ENCODE measurements at places on chromosomes 6 and 20. TPM values are rescaled to one million over a fixed set of nuclear protein-coding genes. Genes with fewer than 3 reads are reported as not detected.

HTR1E gene
- total RNA-seq, result not detected

GRCh38 chr20:61271312-61272231 lies 19.5 kb downstream of the CDH4 start:
- no peaks in the 10 kb centered on the region for H3K36me3 ChIP-seq
- H3K4me1 ChIP-seq, result no peaks in the 10 kb centered on the region
- H3K27me3 ChIP-seq, result no peaks in the 10 kb centered on the region
- no peak for DNase-seq
- no peak overlapping the region for H3K4me3 ChIP-seq

- no peak overlapping the region for H3K4me3 ChIP-seq
- no peak overlapping the region for H3K27ac ChIP-seq
- H3K27me3 ChIP-seq, result no peaks in the 10 kb centered on the region
- no peaks in the 10 kb centered on the region for H3K36me3 ChIP-seq
Observed at GRCh38 chr6:154622618-154623336, 110.4 kb upstream of the SCAF8 start.

TREML2 gene
- total RNA-seq, result not detected

DNA sequence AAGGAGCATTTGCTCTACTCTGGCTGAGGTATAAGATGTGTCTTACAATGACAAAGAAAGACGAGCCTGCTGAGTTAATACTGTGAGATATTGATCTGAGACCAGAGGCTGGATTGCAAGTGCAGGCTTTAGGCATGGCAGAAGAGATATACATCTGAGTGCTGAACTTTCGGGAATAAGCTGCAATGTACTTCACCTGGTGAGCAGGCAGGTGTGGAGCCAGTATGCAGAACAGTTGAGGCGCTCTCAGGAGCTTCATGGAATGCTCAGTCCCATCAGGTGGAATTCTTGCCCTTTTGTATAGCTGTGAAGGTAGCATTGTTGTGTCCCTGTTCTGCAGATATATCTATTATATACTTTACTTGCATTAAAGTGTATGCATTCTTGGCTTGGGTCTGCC lies 179.3 kb upstream of the RIMS1 start:
- no peak for DNase-seq
- H3K27me3 ChIP-seq, result peaks cover 9% of the 10 kb centered on the region
- H3K4me1 ChIP-seq, result no peaks in the 10 kb centered on the region
- H3K4me3 ChIP-seq, result no peak overlapping the region
- H3K27ac ChIP-seq, result no peak overlapping the region
- no peaks in the 10 kb centered on the region for H3K36me3 ChIP-seq

- no peak for DNase-seq
- no peak overlapping the region for H3K27ac ChIP-seq
- peaks cover 11% of the 10 kb centered on the region for H3K27me3 ChIP-seq
- H3K36me3 ChIP-seq, result no peaks in the 10 kb centered on the region
- H3K4me3 ChIP-seq, result no peak overlapping the region
Observed at GRCh38 chr6:40543776-40544175, 43.4 kb downstream of the LRFN2 start.

GRCh38 chr20:401682-402495 lies 6.2 kb upstream of the RBCK1 start:
- no peak overlapping the region for H3K4me3 ChIP-seq
- no peak for DNase-seq
- peaks cover 10% of the 10 kb centered on the region for H3K36me3 ChIP-seq
- H3K27ac ChIP-seq, result peak overlapping the region; percentile 52

DNA sequence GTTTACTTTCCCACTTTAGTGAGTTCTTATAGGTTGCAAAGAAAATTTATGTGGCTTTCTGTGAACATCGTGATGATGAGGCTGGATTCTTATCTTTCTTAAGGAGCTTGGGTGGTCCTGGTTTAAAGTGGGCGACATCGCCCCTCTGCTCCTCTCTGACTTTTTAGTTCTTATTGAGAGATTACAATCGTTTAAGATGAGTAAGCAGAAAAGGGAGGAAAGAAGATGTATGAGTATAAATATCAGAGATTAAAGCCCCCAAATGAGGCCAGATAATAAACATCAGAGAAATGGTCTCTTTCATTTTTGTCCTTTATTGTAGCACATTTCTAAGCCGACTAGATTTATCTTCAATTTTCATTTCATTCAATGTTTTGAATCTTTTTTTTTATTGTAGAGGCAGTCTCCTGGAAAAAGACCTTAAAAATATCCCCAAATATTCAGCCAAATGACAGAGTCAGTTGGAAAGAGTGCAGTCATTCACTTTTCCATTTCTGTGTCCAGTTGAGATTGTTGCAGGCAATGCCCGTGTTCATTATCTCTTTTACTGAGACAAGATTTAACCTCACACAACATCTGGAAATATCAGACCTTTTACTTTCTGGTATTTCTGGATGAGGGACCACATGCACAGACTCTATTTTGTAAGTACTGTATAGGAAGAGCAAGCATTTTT lies 62.0 kb upstream of the PDE7B start:
- peaks cover 2% of the 10 kb centered on the region for H3K27me3 ChIP-seq
- no peak overlapping the region for H3K4me3 ChIP-seq
- no peaks in the 10 kb centered on the region for H3K4me1 ChIP-seq
- H3K27ac ChIP-seq, result no peak overlapping the region

BAG2 gene
- 9.1 TPM for total RNA-seq

DNA sequence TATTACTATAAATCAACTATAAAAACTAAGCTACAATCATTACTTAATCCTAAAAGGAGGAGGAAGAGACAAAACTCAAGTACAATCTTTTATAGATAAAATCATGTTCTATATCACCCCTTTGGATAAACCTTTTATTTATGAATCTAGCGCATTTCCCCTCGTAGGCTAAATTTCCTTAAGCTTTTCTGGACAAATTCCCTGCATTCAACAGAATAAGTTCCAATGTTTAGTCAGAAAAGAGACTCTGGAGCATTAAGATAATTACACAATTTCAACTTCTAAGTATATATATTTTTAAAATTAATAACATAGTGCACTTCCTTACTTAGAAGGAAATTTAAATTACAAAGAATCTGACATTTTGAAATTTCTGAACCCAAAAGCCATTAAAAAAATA lies 37.9 kb downstream of the ATXN1 start:
- H3K4me3 ChIP-seq, result no peak overlapping the region
- H3K4me1 ChIP-seq, result peaks cover 75% of the 10 kb centered on the region
- peak overlapping the region; percentile 85 for H3K27ac ChIP-seq
- H3K27me3 ChIP-seq, result no peaks in the 10 kb centered on the region
- DNase-seq, result no peak

- peaks cover 33% of the 10 kb centered on the region for H3K36me3 ChIP-seq
- DNase-seq, result no peak
- no peak overlapping the region for H3K4me3 ChIP-seq
- no peak overlapping the region for H3K27ac ChIP-seq
- H3K4me1 ChIP-seq, result no peaks in the 10 kb centered on the region
Observed at GRCh38 chr20:1360094-1360846, 31.3 kb upstream of the SDCBP2 start.

DNA sequence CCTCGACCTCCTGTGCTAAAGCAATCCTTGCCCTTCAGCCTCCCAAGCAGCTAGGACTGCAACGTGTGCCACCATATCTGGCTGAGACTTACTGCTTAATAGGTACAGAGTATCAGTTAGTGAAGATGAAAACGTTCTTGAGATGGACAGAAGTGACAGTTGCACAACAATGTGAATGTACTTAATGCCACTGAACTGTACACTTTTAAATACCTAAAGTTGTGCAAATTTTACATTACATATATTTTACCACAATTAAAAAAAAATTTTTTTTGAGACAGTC lies 25.9 kb downstream of the NUDT3 start:
- no peaks in the 10 kb centered on the region for H3K36me3 ChIP-seq
- DNase-seq, result no peak
- no peaks in the 10 kb centered on the region for H3K27me3 ChIP-seq
- no peak overlapping the region for H3K4me3 ChIP-seq
- peak overlapping the region; percentile 69 for H3K27ac ChIP-seq
- peaks cover 56% of the 10 kb centered on the region for H3K4me1 ChIP-seq

APCDD1L gene
- 2.4 TPM for total RNA-seq

DNA sequence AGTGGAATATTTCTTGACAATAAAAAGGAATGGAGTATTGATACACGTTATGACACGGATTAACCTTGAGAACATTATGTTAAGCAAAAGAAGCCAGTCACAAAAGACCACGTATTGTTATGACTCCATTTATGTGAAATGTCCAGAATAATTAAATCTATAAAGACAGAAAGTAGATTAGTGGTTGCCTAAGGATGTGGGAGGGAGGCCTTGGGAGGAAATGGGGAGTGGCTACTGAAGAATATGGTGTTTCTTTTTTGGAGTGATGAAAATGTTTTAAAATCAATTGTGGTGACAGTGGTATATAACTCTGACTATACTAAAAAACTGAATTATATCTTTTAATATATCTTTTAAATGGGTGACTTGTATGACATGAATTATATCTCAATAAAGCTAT lies 30.1 kb downstream of the TRPC4AP start:
- DNase-seq, result no peak
- no peak overlapping the region for H3K4me3 ChIP-seq
- H3K4me1 ChIP-seq, result peaks cover 16% of the 10 kb centered on the region
- no peaks in the 10 kb centered on the region for H3K27me3 ChIP-seq

DNA sequence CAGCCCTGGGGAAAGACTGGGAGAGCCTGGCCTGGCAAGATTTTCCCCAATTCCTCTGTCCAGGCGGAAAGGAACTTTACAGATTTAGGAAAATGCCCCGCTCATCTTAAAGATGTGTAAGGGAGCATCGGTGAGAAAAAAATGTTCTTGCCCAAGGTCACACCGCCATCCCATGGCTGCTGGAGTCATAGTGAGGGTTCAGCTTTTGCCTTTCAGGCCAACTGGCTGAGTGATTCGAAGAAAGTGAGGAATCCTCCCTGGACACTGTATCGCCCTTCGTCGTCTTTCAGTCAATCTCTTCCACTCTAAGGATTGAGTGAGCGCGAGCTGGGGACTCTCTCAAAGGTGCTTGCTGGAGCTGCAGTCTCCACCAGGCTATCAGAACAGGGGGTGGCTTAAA lies 1.4 kb downstream of the WFDC2 start:
- H3K4me1 ChIP-seq, result peaks cover 13% of the 10 kb centered on the region
- H3K27me3 ChIP-seq, result peaks cover 37% of the 10 kb centered on the region
- H3K27ac ChIP-seq, result no peak overlapping the region
- DNase-seq, result no peak
- H3K4me3 ChIP-seq, result peak overlapping the region; percentile 67

DNA sequence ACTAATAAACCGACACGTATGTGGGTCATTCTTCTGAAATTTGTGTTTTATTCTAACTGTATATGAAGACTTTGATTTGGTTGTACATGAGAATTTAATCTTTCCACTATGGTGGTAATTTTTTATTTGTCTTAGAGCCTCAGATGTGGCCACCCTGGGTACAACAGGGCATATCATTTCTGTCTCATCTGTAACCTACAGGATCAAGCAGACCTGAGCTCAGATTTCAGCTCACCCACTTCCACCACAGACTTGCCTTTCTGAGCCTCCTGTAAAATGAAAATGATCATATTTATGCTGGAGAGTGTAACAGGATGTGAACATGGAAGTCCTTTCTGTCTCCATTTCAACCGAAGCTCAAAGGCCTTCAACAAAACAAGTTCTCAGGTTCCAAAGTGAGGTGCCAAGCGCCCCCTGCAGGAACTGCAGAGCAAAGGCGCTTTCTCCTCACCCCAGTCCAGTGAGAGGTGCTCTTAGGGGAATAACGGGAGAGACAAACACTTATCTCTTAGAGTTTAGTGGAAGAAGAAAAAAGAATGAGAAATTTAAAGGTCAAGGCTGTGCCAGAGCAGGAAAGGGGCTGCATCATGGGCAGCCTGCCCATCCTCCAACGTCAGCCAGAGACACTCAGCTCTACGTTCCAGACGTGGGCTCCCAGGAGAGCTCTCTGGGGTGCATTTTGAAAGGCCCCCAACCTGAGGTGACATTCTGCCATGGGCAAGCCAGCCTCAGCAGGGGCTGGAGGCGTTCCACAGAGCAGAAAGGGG lies 23.0 kb upstream of the CD24 start:
- no peak for DNase-seq
- peaks cover 2% of the 10 kb centered on the region for H3K4me1 ChIP-seq
- H3K36me3 ChIP-seq, result no peaks in the 10 kb centered on the region
- peaks cover 2% of the 10 kb centered on the region for H3K27me3 ChIP-seq
- no peak overlapping the region for H3K27ac ChIP-seq

CAGE1 gene
- total RNA-seq, result 0.19 TPM

- H3K27ac ChIP-seq, result no peak overlapping the region
- no peak overlapping the region for H3K4me3 ChIP-seq
- peaks cover 6% of the 10 kb centered on the region for H3K36me3 ChIP-seq
- DNase-seq, result no peak
- H3K27me3 ChIP-seq, result no peaks in the 10 kb centered on the region
- H3K4me1 ChIP-seq, result peaks cover 25% of the 10 kb centered on the region
Observed at GRCh38 chr6:20686142-20686541, 151.9 kb downstream of the CDKAL1 start.

DNA sequence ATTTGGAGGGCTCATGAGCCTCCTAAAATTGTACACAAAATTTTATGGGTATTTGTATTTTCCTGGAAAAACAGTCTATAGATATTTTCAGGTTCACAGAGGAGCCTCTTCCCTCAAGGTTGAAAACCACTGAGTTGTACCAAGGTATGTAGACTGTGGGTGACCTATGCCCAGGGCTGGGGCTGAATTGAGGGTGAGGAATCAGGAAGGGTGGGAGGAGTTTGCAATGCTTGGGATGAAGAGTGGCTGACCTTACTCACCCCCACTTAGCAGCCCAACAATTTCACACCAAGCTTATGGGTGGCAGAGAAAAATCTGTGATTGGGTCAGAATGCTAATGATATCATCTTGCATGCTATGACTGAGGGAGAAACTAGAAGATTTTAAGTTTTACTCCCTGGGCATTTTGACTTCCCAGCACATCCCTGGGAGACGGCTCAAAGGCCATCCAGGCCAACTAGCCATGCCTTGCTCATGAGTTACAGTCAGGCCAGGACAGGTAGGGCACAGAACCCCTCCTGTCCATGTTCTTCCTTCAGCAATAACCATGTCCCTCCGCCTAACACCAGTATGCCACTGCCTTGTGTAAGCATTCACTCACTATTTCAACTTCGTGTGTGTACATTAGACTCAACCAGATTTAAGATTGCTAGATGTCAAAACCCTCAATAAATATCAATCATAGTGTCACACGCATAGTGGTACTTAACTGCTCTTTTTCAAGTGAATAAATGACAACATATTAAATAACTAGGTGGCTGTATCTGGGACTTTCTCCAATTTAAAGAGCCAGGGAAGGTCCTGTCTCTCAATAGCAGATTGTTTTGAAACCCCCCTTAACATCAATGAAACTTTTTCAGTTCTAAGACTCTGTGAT lies 16.6 kb downstream of the ADTRP start:
- no peak overlapping the region for H3K27ac ChIP-seq
- H3K27me3 ChIP-seq, result no peaks in the 10 kb centered on the region
- no peak for DNase-seq
- H3K36me3 ChIP-seq, result peaks cover 5% of the 10 kb centered on the region
- peaks cover 34% of the 10 kb centered on the region for H3K4me1 ChIP-seq

DNA sequence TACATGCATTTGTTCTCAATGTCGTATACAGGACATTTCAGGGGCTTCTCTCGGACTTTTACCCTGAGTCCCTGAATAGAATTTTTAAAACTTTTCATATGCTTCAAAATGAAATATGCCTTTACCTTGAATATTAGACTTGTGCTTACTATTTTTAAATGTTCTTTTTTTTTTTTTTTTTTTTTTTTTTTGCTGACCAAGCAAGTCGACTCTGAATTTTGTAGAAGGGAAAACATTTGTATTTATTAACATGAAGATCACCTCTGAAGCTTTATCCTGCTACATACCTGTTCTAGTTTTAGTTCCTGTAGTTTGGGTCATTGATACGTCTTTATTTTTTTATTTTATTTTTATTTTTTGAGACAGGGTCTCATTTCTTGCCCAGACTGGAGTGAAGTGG lies 39.7 kb upstream of the SAYSD1 start:
- H3K4me3 ChIP-seq, result no peak overlapping the region
- H3K27ac ChIP-seq, result no peak overlapping the region
- H3K27me3 ChIP-seq, result peaks cover 19% of the 10 kb centered on the region
- no peak for DNase-seq
- H3K36me3 ChIP-seq, result no peaks in the 10 kb centered on the region

HCRTR2 gene
- total RNA-seq, result not detected
